SJSA1 (cell line): ENCODE measurements at places on chromosomes 1 and 21.

DNA sequence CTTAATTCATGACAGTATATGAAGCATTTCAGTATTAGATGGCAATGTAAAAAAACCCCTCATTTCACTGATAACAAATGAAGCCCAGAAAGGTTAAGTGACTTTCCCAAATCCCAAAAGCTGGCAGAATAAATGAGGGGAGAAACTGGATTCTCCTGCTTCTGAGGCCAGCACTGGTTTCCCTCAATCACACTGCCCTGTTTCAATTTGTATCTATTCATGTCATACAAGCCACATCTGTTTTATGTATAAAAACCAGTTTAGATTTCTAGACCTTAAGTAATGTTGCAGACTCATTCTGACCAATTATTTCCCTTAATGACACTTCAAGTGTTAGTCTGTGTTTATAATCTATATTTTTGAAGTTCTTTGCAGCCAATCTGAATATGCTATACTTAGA, 16.8 kb downstream of the PLPPR4 start:
- DNase-seq = no peak

DNA sequence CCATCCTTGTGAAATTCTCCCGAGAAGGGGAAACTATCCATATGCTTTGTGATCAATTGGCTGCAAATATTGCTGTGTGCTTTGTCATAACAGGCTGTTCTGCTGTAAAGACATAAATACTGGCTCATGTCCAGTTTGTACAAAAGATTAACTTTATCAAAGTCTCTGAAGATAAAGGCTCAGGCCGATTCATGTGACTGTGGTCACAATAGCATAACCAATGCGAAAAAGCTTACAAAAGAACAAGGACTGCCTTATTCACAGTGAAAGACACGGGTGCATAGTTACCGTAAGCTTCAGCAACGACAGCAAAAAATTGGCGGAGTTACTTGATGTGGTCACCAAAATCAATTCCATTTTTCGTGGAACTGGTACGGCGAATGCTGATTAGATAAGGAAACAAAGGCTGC, 173.6 kb upstream of the CHRM3 start:
- no peak for DNase-seq

DNA sequence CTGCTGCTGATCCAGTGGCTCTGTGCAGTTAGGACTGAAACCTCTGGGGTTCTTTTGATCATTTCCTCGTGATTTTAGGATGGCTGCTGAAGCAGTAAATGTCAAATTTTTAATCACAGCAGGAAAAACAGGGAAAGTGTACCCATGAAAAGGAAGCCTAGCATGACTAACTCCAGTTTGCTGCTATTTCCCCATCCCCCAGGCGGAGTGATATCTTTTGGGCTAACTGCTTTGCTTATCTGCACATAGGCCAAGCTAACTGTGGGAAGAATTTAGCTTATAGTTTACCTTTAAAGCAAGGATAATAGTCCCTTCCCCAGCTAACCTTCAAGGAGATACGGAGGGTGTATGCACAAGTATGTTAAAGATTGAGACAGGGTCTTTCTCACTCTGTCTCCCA, 149.8 kb upstream of the TNR start:
- DNase-seq = no peak

DNA sequence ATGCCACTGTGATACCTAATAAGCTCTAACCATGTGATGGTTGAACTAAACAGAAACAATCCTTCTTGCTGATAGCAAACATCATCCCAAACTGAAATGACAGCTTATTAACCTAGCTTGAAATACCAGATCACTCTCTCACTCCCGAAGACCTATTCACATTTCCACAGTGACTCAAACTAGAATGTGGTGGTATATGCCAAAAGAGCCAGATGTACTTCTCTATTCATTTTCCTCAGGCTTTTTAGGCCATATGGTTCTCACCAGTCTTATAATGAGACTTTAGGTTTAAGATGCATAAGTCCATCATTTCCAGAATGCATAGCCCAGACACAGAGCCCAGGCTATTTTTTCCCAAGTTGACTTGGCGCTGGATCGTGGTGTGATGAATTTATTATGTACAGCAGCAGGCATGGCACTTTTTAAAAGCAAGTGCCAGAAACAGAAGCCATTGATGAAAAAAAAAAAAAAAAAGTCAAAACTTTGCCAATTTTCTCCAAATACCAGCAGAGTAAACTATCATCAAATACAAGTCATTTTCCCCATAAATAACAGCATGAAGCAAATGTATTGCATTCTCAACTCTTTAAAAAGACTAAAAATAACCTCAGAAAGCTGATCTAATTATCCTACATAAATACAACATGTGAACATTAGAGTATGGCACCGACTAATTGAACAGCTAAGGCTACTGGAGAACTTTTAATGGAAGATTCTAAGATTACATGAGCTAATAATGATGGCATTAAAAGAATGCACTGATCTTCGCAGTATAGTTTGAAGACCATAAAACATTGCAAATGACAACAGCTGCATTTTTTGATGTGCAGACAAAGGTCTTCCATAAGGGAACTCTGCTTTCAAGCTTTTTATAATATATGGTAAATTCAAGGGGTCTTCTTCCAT, 365.4 kb downstream of the LRRIQ3 start:
- DNase-seq = no peak

GRCh38 chr1:227996187-227996950, 10.4 kb upstream of the WNT3A start:
- DNase-seq = no peak

- no peak for DNase-seq
These were observed 37.7 kb upstream of the IGSF5 start for GRCh38 chr21:39707316-39707715.

DNA sequence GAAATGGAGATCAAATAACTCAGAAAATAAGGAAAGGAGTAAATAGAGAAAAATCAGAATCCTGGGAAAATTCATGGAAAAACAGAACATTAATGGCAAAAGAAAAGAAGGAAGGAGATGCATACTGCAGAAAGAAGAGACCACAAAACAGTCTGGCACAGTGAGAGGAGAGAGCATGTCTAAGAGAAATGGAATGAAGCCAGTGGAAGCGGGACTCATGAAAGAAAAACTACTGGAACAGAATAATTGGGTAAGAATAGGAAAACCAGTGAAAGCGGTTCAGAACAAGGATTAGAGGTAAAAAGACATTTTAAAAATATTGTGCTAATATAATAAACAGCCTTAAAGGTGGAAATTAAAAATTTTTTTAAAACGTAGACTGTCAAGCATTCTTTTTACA, 93.6 kb upstream of the GREM2 start:
- no peak for DNase-seq

GRCh38 chr1:224635356-224635755, 19.2 kb downstream of the CNIH3 start:
- peak; percentile 83 for DNase-seq

GRCh38 chr1:34887593-34887992, 28.0 kb upstream of the SMIM12 start:
- no peak for DNase-seq

DNA sequence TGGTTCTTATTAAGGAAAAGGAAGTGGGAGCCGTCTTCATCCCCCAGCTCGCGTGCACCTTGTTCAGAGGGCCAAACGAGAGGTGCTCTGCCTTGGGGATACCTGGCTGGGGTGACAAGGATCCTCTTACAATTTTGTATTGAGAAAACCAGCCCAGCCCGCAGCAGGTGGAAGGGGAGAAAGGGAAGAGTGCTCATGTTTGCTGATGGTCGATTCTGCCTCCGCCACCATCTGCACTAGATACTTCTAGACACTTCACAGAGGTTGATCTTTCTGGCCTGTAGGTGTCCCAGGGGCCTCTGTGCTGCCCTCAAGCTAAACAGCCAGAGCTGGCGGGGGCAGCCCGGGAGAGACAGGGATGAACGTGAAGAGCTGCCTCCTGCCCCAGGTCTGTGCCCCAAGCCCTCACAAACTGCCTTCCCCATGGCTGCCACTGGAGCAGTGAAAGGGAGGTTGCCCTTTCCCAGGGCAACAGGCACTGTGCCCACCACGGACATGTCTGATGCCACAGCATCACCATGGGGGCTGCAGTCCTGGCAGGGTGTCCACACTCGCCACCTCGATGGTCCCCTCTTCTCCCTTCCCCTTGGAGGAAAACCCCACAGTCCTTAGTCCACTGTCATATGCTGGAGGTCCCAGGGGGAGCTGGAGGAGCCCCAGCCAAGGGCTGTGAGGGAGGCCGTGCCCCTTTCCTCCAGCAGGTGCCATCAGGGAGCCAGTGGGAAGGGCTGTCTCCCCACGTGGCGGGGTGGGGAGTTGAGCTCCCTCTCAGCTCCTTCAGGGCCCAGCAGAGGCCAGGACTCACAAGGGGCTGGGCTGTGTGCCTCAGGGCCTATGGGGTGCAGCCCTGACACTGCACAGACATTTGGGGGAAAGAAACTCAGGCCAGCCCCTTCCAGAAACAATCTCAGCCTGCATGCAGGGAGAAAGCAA, 8.1 kb downstream of the ADPRS start:
- DNase-seq = peak; percentile 21

DNA sequence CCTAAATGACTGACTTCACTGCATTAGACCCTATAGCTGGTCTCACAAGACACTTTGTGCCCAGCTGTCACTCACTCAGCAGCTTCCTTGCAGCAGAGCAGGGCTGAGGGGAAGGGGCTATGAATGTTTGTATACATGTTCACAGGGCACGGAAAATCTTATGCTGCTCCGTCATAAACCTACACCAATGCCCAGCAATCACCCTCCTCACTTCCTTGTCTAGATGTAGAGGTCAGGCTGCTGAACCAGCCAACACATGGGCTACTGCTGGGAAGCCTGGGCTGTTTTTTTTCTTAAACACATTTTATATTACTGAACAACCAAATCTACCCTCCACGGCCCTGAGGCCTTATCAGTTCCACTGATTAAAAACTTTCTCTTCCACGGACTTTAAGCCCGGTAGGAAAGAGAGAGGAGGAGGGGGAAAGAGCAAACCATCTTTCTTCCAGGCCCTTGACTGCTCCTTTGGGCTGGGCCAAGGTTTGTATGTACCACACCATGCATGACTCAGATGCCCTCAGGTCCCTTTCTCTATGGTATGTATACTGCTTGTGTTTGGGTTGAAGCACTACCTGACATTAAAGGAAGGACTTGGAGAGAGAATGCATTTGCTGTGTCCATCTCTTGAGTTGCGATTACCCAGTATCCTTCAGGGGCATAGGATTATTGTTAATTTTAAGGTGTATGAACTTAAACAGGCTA, 12.7 kb downstream of the MTFR1L start:
- DNase-seq = no peak

DNA sequence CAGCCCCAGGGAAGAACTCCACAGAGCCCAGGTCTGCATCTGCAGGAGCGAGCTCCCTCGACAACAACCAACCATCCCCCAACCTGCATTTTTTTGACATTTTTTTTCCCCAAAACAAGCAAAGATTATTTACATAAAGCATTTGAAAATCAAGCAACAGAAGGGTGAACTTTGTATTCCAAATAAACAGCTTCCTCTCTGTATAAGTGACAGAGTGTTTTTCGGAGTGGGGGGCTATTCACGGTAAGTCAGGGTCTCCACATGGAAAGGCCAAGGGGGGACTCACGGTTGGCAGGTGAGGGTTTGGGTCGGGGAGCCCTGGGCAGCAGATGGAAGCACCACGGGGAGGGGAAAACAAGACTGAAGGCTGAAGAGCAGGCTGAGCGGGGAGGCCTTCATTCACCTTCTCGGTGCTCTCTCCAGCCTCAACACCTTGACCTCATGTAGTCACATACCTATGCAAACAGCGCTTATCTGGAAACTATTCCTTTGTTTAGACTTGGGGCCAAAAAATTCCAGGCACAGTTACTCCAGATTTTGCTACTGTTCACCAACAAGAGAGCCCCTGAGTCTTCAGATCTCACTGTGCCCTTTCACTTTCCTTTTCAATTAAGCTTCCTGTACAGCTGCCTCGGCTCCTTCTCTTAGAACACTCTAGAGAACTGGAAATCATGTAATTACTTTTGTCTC, 27.6 kb downstream of the C2CD2 start:
- DNase-seq = peak; percentile 78

GRCh38 chr21:36689324-36689723, 9.6 kb upstream of the SIM2 start:
- DNase-seq = no peak

- DNase-seq = no peak
These were observed 4.3 kb upstream of the IPO13 start for GRCh38 chr1:43942411-43942810.

GRCh38 chr1:178324003-178324402, 172.8 kb downstream of the CLEC20A start:
- no peak for DNase-seq

GRCh38 chr21:36079010-36079649, 9.3 kb downstream of the CBR1 start:
- no peak for DNase-seq

- peak; percentile 82 for DNase-seq
These were observed 18.4 kb downstream of the RIT1 start for GRCh38 chr1:155892796-155893195.

DNA sequence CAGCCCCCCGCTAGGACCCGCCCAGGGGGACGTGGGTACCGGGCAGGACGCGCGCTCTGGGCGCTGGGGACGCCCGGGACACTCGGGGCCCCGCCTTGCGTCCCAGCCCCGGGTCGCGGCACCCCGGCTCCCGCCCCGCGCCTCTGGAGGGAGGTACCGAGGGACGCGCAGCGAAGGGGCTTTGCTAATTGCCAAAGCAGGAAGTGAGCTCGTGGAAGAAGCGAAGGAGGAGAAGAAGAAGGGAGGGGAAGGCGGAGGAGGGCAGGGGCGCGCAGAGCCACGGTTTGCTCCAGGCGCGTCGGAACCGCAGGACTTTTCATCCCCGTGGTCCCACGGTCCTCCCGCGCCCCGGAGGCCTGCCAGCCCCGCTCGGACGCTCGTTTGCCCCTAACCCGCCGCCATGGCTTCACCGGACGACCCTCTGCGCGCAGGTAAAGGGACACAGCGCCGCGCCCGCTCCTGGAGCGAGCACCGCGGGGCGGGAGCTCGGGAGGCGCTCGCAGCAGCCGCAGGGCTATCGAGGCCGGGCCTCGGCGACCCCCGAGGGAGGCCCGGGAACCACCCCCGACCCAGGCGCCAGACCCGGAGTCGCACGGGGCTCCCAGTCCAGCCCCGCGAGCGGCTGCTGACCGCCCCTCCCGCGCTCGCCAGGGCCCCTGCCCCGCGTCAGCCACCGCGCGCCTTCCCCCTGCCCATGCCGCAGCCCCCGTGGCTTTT, 1.3 kb downstream of the EDARADD start:
- DNase-seq = no peak

GRCh38 chr1:239260842-239261241, 125.5 kb upstream of the CHRM3 start:
- no peak for DNase-seq

DNA sequence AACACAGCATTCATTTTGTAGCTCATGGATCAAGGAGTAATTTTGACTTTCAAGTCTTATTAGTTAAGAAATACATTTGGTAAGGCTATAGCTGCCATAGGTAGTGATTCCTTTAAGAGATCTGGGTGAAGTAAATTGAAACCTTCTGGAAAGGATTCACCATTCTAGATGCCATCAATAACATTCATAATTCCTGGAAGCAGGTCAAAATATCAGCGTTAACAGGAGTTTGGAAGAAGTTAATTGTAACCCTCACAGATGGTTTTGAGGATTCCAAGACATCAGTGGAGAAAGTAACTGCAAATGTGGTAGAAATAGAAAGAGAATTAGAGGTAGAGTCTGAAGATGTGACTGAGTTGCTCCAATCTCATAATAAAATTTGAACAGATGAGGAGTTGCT, 216.6 kb downstream of the GREM2 start:
- DNase-seq = no peak
